ENCODE measurements at places on chromosomes 11 and 22.
A peak's percentile ranks its signal among the peaks of the same experiment; 100 is the strongest.

DNA sequence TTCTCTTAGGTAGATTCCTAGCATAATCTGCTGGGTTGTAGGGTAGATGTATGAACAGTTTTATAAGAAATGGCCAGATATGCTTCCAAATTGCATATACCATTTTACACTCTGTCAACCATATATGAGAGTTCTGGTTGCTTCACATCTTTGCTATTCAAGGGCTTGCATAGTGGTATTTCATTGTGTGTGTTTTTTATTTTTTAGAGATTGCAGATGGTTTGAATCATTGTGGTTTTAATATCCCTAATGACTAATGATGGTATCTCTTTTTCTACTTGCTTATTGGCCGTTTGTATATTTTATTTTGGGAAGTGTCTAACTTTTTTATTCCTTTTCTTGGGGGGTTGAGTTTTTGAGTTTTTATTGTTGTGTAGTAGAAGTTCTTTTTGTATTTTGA is 26.9 kb downstream of the RNF214 start:
- DNase-seq: no peak

DNA sequence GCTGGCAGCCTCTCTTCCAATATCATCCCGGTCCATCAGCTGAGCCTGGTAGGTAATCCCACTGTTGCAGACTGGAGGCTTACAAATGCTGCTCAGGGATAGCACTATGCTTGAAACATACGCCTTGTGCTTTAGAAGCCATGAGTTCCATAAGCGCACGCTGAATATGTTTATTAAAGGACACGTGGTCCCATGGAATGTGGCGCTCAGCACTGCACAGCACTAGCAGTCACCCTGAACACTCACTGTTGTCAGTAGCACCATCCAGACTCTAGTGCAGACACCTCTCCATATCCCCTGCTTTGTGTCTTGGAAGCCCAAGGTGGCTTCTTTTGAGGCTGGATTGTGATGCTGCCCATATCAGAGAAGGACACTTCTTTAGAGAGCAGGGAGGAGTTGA is 120.9 kb downstream of the MAML2 start:
- no peak for DNase-seq

- DNase-seq: no peak
Observed at GRCh38 chr11:103779054-103779453, 257.4 kb upstream of the DDI1 start.

DNA sequence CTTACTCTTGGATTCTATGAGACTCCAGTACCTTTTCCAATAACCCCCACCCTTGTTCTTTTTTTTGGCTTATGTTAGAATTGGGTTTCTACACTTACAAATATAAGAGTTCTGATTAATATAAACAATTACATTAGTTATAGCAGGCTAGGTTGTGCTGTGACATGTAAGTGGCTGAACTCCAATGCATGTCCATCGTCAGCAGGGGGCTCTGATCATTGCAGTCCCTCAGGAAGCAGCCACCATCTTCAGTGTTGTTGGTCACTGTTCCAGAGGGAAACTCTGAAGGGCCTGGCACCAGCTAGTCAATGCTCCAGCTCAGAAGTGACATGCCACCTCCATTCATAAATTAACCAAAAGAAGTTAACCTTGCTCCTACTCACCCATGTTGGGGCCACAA is 5.6 kb downstream of the LIPT2 start:
- no peak for DNase-seq

- no peak for DNase-seq
Observed at GRCh38 chr11:93370260-93370659, 39.7 kb downstream of the DEUP1 start.

DNA sequence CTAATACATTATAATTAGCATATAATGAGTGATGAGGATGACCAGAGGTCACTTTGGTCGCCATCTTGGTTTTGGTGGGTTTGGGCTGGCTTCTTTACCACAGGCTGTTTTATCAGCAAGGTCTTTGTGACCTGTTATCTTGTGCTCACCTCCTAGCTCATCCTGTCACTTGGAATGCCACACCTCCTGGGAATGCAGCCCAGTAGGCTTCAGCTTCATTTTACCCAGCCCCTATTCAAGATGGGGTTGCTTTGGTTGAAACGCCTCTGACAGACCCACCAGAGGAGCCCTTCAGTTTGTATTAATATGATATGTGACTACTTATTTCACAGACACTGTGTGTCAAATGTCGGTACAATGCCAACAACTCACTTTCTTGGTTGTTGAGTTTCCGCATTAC is 20.2 kb downstream of the FOLR3 start:
- no peak for DNase-seq

DNA sequence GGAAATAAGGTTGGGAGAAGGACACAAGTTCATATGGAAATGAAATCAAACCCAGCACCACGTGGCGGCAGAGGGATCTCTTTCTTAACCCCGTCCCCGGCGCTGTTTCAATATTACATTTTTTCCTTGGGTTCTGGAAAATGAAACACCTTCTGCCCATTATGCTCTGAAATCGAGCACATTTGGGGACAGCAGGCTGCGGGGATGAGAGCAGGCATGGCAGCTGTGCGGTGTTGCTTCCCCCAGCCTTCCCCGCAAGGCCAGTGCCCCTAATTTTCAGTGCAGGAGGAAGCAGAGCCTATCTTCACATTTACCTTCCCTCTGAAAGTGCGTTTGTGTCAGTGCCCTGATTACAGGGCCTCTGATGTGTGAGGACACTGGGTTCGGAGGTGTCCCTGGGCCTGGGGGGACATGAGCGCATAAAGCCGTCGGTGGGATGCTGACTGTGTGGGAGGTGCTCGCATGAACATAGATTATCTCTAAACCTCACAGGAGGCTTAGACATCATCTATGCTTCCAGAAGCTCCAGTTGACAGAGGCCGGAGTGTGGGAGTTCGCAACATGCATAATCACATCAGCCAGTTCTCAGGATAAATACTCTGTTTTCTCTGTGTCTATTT is 921.3 kb downstream of the BRD1 start:
- DNase-seq: no peak

GRCh38 chr22:36164621-36165020 is 4.1 kb upstream of the APOL3 start:
- DNase-seq: no peak

DNA sequence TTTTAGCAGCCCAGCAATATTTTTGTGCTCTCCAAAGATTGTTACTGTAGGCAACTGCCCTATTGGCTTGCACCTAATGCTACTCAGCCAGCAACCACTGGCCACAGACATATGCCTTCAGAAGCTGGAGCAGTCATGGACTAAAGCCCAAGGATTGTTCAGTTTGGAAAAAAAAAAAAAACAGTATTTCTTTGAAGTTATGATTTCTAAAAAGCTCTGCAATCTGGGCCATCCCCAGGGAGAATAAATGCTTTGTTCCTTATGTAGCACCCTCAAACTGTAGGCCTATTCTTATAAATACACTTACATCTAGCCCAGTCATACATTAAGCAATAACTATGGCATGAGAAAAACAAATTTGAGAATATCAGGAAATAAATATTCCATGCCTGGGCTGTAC is 2190.5 kb upstream of the RAG2 start:
- DNase-seq: no peak

DNA sequence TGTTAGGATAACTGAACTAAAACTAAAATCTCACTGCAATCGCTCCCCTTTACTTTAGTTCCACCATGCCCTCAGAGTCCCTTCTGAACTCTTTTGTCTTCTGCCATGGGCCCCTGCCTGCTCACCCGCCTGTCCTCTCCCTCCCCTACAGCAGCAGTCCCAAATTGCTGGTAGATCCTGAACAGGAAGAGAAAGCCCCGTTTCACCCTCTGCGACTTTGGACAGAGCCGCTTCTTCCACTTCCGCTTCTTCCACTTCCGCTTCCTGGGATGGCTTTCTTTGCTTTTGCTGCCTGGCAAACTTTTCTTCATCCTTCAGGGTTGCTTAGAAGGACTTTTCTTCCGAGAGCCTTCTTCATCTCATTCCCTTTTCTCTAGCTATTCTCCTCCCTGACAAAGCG is 35.7 kb upstream of the TLCD5 start:
- no peak for DNase-seq

GRCh38 chr22:49215840-49216239 is 611.8 kb downstream of the BRD1 start:
- no peak for DNase-seq

DNA sequence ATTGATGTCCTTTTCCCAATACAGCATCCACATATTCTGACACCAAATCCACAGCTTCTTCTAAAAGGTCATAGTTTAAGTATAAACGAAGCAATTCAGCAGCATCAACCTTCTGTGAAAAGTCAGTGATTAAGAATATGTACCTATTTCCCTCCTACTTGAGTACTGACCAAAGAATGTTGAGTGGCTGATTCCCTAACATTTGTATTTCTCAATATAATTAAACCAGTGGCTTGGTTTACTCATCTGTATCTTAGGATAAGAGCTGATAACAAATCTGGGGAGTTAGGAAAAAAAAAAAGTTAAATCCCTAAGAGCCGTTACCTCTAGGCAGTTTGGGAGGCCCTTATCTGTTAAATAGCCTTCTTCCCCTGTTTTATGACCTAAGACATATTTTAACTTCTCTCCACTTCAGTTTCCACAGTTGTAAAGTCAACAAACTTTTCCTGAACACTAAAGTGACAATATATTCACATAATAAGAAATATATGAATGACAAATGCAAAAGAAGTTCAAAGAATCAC is 16.0 kb upstream of the FNBP4 start:
- no peak for DNase-seq

DNA sequence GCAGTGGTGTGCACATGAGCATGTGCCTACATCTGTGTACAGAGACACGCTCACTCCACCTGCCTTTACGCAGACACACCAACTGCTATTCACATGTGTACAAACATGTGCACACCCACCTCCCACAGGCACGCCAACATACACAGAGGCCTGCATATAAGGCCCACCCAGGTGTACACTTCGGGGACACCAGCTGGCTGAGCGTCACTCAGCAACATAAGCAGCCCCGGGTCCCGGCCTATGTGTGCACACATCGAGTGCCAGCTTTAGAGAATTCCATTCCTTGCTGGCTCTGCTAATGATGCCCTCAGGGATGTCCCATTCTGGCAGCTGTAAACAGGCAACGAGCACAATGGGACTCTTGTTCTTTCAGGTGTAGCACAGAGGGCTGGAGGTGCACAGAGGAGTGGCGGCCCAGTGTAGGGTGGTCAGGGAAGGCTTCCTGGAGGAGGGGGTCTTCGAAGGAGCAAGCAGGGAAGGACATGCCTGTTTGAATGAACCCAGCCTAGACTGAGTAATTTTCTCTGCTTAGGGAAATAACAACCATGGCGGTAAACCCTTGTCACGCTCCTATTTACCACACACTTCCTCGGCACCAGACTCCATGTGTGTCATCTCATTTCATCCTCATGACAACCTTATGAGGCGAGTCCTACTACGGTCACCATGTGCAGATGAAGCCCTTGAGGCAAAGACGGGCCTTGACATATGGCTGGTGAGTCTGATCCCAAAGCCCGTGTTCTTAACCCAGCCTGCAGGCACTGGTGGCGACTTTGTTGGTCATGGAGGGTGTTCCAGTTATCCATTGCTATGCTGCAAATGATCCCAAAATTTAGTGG is 35.1 kb downstream of the RPL3 start:
- no peak for DNase-seq

DNA sequence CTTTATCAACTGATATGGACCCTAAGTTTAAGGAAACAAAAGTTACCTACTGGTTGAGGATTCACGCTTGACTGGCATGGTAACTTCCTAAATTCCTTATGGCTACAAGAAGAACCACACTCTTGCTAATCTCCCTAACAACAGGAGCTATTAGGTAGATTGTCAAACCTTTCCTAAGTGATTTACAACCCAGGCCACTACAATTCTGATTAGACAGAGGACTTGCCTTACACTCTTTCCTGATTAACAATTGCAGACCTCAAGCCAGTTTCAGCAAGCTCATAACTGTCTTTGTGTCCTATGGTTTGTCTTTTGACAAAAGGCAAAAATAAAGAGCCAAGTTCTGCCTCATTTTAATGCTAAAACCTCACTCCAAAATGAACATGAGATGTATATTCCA is 16.3 kb downstream of the OR52K2 start:
- DNase-seq: no peak

GRCh38 chr11:118791961-118792569 is 1.1 kb upstream of the DDX6 start:
- peak; percentile 61 for DNase-seq
